ENCODE measurements at places on chromosomes 6 and 20.

DNA sequence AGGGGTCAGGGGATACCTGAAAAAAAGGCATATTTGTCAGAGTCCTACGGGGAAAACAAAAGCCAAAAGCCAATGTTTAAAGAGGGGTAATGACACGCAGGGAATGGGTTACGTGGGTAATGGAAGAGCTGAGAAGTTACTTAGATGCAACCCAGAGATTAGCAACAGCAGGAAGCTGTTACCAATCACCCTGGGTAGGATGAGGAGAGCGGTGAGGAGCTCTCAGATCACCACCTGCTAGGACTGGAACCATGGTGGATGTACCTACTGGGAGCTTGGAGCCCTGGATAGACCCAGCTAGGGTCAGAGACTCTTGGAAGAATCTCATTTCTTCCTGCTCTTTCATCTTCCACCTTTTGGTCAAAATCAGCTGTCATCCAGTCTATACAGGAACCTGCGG lies 51.2 kb upstream of the RNF24 start:
- no peak for DNase-seq

- no peak for DNase-seq
Observed at GRCh38 chr20:34791289-34792020, 34.0 kb downstream of the NCOA6 start.

GRCh38 chr6:90369024-90369519 lies 72.4 kb upstream of the BACH2 start:
- DNase-seq, result no peak

DNA sequence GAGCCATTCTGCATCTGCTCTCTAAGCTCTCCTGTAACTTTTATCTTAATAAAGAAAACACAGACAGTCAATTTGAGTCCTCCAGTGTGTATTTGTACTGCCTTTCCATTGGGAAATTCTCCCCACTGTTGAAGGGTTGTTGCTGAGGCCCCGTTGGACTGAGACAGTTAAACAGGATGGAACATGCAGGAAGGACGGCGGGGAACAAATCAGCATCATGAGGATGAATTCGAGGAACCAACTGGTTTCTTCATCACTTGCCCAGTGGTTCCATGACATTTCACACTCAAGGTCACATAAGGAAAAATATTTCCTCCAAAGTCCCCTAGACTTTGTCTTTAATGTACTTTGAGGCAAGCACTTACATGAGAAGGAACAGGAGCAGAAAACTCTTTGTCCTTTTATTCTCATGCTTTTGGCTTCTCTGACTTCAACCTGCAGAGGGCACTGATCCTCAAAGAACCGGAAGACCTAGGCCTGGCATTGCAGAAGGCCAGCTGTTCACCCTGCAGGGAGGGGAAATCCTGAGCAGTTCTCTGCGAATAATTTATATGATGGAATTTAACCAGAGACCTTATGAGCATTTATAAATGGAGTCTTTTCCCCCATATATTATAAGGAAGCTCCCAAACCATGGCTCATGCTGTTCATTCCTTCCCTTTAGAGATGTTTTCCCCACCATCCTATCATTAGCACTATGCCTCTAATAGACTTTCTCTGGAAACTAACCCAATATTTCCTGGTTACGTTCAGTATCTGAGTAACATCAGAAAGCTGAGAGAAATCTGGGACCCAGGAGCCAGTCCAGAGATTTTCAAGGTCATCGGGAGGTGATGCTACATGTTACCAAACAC lies 55.2 kb upstream of the ADGRF1 start:
- no peak for DNase-seq

- DNase-seq, result no peak
Observed at GRCh38 chr20:43977252-43977651, 62.6 kb downstream of the TOX2 start.

GRCh38 chr20:3839328-3839727 lies 7.3 kb upstream of the MAVS start:
- DNase-seq, result no peak

DNA sequence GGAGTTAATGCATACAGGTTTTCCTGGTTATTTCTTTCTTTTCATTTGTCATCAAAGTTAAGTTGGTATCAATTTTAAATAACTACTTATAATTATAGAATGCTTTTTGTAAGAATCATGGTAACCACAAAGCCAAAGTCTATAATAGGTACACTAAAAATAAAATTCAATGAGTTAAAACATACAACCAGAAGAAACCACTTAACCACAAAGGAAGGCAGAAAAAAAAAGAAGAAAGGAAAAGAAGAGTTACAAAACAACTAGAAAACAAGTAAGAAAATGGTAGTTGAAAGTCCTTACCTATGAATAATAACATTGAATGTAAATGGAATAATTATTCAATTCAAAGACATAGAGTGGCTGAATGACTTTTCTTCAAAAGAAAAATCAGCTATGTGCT lies 45.6 kb downstream of the THBS2 start:
- no peak for DNase-seq

DNA sequence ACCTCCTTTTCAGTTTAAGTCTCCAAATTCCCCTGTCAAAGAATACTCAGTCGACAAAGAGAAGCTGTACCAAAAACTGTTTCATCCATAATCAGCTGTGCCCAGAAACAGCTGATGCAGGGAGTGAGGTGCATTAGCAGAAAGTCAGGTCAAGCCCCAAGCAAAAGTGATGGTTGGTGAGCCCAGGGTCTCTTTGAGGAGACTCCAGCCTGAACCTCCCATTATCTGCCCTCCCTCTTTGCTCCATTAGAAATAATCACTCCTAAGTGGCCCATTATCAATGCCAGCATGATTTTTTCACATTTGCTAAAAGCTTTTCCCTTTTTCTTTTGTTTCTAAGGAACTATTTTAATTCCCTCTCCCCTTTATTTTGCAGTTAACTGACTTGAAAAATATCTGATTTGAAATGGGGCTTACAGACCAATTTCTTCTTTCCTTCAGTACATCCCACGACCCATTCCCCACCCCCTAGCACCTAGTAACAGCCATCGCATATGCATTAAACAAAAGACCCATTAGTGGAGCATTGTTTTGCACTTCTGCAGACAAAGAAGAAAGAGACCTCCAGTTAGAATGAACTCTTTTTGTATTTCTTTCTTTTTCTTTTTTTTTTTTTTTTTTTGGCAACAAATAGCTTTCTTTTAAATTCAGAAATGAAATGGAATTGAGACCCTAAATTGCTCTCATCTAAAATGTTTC lies 257.0 kb downstream of the GRIK2 start:
- no peak for DNase-seq

GRCh38 chr6:3102875-3103274 lies 15.6 kb upstream of the BPHL start:
- no peak for DNase-seq

- DNase-seq, result no peak
Observed at GRCh38 chr20:49286689-49287551, 9.1 kb upstream of the ZNFX1 start.

GRCh38 chr6:3585320-3585935 lies 128.6 kb upstream of the SLC22A23 start:
- no peak for DNase-seq

DNA sequence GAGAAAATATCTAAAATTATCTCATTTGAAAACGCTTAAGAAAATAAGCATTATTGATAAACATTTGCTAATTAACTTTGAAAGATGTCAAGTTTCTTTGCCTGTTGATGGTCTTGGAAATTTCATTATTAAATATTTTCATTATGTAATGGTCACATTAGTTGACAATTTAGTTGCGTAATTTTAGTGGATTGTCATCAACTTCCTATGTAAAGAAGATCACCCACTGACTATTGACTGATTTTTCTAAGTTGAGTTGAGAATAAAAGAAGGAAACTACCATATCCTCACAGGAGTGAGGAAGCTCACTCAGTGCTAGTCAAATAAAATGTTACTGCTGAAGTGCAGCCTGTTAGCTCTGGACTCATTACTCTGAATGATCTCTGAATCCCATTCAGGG lies 79.9 kb upstream of the LY86 start:
- no peak for DNase-seq

DNA sequence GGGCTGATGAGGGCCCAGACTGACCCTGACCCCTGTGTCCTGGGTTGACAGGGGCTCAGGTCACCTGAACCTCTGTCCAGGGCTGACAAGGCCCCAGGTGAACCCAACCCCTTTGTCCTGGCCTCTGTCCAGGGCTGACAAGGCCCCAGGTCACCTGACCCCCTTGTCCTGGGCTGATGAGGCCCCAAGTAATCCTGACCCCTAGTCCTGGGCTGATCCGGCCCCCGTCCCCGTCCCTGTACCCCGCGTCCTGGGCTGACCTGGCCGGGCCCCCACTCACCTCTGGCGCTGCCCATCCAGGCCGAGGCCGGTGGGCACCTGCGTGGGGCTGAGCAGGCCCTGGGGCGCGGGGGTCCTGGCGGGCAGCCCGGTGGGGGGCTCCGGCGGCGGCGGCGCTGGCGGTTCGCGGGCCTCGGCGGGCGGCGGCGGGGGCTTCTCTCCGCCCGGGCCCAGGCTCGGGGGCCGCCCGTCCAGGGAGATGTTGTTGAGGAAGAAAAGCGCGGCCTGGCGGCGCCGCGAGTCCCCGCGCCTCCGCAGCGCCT lies 379 bp downstream of the CABLES2 start:
- no peak for DNase-seq

DNA sequence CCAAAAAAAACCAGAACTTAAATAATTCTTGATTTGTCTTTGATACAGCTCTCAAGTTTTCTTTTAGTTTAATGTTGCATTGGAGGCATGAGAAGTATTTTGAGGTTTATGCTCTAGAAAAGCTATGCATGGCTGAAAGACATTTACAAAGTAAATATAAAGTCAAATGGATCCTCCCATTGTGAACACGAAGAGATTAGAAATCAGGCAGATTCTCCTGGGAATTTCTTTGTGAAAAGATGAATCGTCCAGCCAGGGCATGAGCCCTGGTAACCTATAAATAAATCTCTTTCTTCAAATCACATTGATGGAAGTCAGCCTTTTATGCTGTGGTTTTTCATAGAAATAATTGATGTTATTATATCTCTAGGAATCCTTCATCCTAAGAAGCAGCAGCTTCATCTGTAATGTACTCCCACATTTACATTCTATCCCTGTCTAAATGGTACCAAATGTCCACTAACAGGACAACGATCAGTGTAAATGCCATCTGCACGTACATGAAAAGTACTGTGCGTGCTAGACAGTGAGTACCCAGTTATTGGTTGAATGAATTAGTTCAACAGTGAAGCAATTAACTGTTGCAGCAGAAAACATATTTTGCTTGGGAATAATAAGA lies 143.6 kb downstream of the ALDH8A1 start:
- no peak for DNase-seq

GRCh38 chr6:33957892-33958525 lies 154.2 kb upstream of the MLN start:
- DNase-seq, result no peak

- no peak for DNase-seq
Observed at GRCh38 chr6:52995913-52996645, 995 bp upstream of the GSTA4 start.

GRCh38 chr6:6178795-6179194 lies 141.7 kb downstream of the F13A1 start:
- no peak for DNase-seq

DNA sequence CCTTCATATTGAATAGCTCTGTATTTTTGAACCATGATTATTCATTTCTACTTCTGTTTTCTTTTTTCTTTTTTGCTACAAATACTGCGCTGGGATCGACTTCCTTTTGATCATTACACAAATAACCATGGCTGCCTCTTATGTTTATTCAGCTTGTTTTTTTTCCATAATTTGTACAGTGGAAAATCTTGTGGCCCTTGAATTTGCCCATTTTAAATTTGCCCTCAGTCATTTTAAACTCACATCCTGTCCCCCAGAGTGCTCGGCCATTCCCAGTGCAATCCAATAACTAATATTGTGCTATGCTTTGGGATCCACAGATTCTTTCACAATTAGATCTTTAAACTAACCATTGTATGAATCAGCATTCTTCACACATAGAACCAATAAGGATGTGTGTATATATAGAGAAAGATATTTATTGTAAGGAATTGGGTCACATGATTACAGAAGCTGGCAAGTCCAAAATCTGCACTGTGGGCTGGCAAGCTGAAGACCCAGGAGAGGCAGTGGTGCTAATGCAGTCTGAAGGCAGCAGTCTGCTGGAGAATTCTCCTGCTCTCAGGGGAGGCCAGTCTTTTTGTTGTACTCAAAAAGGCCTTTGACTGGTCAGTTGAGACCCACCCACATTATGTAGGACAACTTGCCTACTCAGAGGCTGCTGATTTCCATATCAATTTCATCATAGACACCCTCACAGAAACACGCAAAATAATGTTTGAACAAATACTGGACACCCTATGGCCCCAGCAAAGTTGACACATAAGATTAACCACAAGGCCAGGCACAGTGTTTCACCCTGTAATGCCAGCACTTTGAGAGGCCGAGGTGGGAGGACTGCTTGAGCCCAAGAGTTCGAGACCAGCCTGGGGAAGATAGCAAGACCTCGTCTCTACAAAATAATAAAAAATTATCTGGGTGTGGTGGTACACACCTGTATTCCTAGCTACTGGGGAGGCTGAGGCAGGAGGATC lies 147.1 kb downstream of the MTHFD1L start:
- DNase-seq, result no peak

- no peak for DNase-seq
Observed at GRCh38 chr6:140256248-140256647, 881.8 kb upstream of the CITED2 start.

GRCh38 chr20:10263385-10264165 lies 44.9 kb downstream of the SNAP25 start:
- DNase-seq, result no peak

GRCh38 chr6:154682633-154683125 lies 50.5 kb upstream of the SCAF8 start:
- no peak for DNase-seq

- no peak for DNase-seq
Observed at GRCh38 chr20:45407783-45408645, at the start of gene DBNDD2. TSS of gene DBNDD2 (plus strand) at chr20:45408289. CDS start at chr20:45408468, 179 bp downstream.

GRCh38 chr6:43335469-43335868 lies 26.8 kb upstream of the CRIP3 start:
- DNase-seq, result no peak

- no peak for DNase-seq
Observed at GRCh38 chr6:122839472-122839871, 50.4 kb downstream of the SMPDL3A start.

DNA sequence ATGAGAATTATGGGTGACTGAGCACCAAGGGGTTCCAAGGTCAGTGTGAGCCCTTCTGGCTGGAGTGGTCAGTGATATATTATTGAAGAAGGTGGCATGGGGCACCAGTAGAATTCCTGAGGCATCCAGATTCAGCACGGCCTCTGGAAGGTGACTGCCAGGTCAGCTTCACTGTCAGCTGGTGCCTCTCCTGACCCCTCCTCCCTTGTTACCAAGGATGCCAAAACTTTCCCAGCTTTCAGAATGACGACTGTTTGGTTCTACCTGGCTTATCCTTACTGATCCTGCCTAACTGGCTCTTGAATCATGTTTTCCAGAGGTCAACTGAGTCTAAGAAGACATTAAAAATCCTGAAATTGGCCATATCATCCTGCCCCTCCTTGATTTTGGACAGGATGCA lies 189.2 kb upstream of the AGPAT4 start:
- DNase-seq, result no peak
